Forelimb muscle (tissue), 1 donor: ENCODE measurements at places on chromosomes 16 and 17.

GRCh38 chr17:10716218-10716617, 13.6 kb downstream of the TMEM220 start:
- DNase-seq: no peak

DNA sequence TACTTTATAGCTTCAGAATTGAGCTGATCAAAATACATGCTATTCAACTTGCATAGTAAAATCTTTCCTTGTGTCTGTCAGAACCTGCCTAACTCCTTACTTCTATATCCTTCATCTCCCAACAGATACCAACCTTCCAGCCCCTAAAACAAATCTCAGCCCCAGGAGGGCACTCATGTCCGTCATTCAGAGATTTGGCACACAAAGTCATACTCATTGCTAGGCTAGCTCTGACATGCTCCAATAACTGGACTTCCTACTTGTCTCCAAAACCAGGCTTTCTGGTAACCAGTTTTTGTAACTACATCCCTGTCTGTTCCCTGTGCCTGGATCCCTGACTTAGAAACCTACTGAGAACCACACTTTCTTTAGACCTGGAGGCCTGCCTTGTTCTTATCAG, 37.5 kb upstream of the DHX40 start:
- no peak for DNase-seq

GRCh38 chr16:7350806-7351205, 18.2 kb downstream of the RBFOX1 start:
- DNase-seq: no peak

- no peak for DNase-seq
Measured at GRCh38 chr16:51877686-51878085, 669.3 kb downstream of the TOX3 start.

- DNase-seq: no peak
Measured at GRCh38 chr17:52147872-52148271, 10.6 kb downstream of the CA10 start.

GRCh38 chr16:12236589-12236988, 260.1 kb downstream of the SNX29 start:
- DNase-seq: no peak

GRCh38 chr16:8182761-8183160, 407.6 kb downstream of the TMEM114 start:
- DNase-seq: no peak

DNA sequence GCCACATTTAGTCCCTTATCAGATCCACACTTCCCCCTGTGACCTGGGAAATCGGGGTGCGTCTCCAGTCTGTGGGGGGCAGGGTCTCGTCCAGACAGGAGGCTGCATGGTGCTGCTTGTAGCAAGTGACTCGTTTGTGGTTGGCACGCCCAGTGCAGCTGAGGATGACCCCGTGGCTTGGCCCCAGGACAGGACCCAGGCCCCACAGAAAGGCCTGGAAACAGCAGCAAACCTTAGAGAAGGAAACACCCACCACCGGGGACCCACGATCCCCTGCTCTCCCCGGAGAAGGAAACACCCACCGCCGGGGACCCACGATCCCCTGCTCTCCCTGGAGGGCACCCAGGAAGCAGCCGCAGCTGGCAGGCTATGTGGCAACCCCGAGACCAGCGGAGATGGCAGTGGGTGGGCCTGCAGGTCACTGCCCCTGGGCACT, 8.2 kb upstream of the C16orf95 start:
- DNase-seq: no peak

DNA sequence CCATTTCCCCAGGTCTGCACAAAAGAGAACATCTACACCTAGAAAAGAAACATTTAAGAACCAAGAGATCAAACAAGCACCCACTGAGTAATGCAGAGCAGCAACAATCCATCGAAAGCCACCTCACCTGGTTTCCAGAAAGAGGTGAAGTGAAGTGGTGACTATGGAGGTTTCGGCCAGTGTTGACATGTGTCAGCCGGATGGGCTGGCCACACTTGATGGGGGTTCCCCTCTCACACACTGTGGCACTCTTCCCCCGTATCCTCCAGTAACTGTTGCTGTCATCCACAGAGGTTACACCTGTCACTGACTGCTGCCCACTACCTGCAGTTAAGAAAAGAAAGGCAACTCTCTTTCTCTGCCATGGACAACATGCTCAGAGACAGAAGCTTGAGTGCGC, 6.5 kb downstream of the SDF2 start:
- DNase-seq: no peak
